ENCODE measurements at places on chromosomes 12 and 14.

DNA sequence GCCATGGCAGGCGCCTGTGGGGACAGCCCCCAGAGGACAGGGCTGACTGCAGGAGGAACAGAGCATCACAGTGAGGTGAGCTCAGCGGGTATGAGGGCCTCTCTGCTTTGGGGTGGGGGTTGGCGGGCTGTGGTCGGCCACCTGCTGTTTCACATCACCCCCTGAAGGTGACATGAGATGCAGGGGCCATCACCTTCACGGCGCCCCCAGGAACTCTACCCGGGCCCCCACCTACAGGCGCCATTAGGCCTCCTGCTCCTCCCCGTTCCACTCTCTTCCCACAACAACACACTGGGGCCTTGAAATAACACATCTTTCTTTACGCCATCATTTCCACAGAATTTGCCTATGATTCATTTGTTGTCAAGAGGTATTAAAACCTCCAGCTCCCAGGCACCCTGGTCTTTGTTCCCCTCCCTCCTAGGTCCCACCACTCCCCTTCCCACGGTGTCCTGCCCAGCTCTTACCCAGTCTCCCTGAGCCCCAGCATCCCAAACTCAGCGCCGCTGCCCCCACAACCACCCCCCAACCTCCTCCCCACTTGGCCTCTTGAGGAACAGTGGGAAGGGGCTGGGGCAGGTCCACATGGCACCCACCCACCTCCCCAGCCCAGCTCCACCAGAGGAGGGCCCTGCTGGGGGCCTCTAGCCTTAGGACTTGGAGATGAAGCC is 12.7 kb upstream of the HDAC7 start:
- no peak for DNase-seq

GRCh38 chr12:23699031-23699430 is 250.4 kb downstream of the SOX5 start:
- no peak for DNase-seq

DNA sequence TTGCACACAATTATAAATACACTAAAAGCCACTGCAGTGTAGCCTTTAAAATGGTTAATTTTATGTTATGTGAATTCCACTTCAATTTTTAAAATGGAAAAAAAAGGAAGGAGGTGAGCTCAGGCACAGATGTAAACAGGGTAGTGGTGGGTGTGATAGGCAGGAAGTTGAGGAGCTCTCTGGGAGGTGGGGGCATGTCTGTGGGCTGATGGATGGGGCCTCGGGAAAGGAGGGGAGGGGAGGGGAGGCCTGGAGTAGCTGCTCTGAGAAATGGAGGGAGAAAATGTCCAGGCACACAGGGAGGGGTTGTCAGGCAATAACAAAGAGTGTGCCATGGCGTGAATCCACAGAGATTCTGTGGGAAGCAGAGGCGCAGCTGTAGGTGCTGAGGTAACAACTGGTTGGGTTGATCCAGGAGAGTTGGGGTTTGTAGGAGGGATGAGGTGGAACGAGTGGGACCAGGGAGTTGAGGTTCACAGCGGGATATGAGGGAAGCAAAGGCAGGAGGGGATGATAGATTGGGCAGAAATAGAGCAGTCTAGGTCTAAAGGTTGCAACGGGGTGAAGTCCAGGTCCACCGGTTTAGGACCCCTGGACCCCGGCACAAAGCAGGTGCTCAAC is 57.2 kb downstream of the LTBP2 start:
- DNase-seq = no peak

DNA sequence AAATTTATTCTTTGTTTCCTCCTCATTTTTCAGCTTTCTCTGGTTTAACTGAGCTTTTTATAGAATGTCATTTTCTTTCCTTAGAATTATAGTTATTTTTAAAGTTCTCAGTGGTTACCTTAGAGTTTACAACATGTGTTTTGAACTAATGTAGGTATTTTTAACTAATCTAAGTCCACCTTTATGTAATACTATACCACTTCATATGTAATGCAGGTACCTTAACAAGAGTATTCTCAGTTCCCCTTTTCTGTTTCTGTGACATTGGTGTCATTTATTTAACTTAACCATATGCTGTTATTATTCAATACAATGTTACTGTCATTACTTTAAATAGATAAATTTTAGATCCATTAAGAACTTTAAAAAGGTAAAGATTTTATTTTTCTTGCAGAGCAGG is 30.3 kb upstream of the KCNC2 start:
- no peak for DNase-seq

DNA sequence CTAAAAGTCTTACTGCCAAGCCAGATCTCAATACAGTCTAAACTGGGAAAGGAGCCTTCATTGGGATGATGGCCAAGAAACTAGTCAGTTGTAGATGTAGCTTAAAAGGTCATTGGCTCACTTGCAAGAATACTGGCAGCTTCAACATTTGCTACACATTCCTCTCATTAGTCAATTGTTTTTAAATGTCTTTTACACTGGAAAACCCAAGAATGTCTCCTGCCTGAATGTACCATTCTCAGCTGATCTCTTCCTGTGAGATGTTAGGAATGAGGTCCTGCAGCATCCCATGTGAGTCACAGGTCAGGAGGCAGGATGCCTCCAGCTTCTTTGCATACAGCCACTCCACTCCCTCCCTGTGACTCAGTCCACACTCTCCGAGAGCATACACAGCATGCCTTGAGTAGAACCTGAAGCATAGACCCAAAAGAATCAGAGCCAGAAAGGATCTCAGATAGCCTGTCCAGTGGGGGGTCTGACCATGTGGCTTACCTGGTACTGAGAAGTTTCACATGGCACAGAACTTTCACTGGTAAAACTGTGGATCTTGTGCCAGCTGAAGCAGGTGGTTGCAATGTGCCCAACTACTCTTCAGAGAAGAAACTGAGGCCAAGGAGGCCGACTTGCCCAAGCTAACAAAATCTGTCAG is 56.0 kb upstream of the HECTD1 start:
- no peak for DNase-seq

DNA sequence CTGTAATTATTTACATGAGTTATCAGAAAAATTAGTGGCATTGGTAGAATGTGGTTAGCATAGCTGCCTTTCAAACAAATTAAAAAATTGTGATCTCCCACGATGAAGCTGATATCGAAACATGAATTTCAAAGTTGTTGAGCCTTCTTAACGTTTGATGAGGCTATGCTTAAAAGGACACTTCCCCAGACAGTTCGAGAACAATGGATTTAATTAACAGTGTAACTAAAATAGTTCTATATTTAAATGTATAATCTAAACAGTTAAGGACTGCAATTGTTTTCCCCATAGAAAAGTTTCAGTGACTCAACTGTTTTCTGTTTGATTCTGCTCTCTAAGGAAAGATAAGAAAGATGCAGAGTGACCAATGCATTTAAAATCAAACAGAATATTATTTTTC is 1.6 kb downstream of the CLEC2B start:
- no peak for DNase-seq

GRCh38 chr12:6582196-6582595 is 14.1 kb upstream of the NOP2 start:
- DNase-seq = no peak

GRCh38 chr12:101038289-101038871 is 171.7 kb downstream of the SLC5A8 start:
- DNase-seq = no peak

Measured in stimulated activated CD8-positive, alpha-beta memory T cell treated with anti-CD3 and anti-CD28 coated beads, Interleukin-12 subunit alpha, Interleukin-12 subunit beta, amount 100 ng/mL, for 4 hours (primary cell).